RKO (cell line): ENCODE measurements at places on chromosomes 1 and 21.

DNA sequence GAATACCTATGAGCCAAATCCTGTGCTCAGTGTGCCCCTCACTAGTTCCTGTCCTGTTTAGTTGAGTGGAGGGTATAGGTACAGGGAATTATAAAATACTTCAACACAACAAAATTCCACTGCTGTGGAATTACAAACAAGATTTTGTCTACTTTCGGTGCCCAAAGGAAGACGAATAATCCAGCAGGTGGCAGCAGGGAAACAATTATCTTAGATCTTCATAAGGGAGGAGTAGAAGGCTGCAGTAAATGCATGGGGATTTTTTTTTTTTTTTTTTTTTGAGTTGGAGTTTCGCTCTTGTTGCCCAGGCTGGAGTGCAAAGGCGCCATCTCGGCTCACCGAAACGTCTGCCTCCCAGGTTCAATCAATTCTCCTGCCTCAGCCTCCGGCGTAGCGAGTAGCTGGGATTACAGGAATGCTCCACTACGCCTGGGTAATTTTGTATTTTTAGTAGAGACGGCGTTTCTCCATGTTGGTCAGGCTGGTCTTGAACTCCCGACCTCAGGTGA lies 2.0 kb upstream of the PIP5K1A start:
- peak; percentile 94 for DNase-seq

GRCh38 chr1:2987773-2988172 lies 33.5 kb upstream of the ACTRT2 start:
- no peak for DNase-seq

DNA sequence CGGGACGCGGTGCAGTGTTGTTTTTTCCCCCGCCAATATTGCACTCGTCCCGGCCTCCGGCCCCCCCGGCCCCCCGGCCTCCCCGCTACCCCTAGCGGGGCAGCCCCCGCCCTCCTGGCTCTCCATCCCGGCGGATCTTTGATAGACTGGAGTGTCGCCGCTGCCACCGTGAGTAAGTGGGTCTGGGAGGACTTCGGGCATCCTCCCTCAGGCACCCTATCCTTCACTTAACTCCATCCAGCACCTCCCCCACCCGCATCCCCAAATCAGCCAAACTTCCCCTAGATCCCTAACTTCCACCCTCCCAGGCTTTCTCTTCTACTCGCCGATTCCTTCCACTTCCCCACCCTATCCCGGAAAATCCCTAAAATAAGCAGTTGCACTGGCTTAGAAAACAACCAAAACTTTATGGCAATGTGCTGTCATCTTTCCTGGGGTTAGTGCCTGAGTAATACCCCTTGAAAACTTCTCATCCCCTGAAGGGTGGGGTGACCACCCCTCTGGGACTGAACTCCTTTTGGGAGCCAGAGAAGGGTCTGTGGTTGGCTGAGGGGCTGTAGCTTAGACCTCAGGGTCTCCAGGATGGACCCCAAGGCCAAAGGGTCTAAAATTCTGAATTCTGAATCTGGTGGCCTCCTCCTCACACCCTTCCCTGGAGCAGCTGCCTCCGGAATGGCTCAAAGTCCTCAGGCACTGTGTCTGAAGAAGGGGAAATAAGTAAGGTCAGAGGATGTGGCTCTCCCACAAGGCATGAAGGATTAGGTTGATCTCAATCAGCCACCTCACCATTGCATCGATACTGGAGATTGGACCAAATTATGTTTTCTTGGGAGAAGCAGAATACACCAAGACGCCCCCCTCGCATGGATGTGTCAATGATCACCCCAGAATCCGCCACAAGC lies 12.2 kb downstream of the THBS3 start:
- peak; percentile 40 for DNase-seq

DNA sequence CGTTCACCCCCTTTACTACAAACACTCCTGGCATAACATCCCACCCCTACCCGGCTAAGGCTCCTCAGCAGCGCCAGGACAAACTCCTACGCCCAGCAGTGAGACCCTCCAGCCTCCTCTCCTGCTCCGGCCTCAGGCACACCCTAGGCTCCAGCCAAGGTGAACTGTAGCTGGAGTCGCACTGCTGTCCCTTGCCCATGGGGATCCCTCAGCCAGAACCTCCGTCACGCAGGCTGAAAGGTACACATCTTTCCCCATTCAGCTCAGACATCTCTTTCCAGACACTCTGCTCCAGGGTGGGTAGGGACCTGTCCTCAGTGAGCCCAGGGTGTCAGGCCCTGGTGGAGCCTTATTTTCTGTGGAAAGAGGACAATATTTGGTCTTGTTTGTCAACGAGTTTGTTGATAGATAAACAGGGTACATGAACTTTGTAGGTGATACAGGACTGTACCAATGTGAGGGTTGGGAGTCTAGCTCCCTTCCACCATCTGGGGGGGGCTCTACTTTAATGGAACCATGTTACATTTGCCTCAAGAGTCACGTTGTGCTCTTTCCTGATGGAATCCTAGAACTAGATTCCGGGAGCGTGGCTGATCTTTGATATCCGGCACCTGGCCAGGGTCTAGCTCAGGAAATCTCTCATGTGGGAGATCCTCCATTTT lies 56.5 kb upstream of the SSBP3 start:
- DNase-seq: no peak

GRCh38 chr1:208159555-208160258 lies 84.5 kb downstream of the PLXNA2 start:
- DNase-seq: no peak
